ENCODE measurements at places on chromosomes 3 and 15.

GRCh38 chr3:69368129-69368741, 17.7 kb downstream of the FRMD4B start:
- peak; percentile 47 for DNase-seq

DNA sequence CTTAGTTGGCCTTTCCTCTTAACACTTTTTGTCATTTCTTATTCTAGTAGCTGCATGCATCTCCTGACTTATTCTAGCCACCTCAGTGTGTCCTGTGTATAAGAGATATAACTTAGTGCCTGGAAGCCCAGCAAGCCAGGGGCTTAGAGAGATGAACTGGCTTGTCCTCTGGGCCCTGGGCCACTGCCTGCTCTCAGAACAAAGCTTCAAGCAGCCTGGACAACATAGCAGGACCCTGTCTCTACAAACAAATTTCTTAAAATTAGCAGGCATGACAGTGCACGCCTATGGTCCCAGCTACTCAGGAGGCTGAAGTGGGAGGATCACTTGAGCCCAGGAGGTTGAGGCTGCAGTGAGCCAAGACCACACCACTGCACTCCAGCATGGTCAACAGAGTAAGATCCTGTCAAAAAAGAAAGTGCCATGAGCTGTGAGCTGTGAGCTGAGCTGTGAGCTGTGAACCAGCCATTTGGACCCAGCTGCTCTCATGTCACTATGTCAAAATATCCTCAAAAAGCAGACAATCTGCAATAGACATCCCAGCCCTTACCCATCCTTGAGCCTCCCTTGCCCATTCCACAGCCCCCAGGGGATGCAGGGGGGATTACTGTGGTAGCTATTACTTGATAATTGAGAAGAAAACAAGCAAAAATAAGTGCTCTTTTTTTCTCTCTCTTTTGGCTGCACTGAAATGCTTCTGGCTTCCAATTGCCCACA, 174.5 kb downstream of the OPA1 start:
- no peak for DNase-seq

GRCh38 chr15:38208779-38209178, 43.9 kb upstream of the SPRED1 start:
- DNase-seq: no peak

- DNase-seq: peak; percentile 34
Measured at GRCh38 chr15:40238532-40239403, at the start of gene PAK6. Gene PAK6 (plus strand): TSS chr15:40239063. CDS start chr15:40264786, 25,723 bp downstream.

- no peak for DNase-seq
Measured at GRCh38 chr3:65961733-65962132, 77.0 kb downstream of the MAGI1 start.

DNA sequence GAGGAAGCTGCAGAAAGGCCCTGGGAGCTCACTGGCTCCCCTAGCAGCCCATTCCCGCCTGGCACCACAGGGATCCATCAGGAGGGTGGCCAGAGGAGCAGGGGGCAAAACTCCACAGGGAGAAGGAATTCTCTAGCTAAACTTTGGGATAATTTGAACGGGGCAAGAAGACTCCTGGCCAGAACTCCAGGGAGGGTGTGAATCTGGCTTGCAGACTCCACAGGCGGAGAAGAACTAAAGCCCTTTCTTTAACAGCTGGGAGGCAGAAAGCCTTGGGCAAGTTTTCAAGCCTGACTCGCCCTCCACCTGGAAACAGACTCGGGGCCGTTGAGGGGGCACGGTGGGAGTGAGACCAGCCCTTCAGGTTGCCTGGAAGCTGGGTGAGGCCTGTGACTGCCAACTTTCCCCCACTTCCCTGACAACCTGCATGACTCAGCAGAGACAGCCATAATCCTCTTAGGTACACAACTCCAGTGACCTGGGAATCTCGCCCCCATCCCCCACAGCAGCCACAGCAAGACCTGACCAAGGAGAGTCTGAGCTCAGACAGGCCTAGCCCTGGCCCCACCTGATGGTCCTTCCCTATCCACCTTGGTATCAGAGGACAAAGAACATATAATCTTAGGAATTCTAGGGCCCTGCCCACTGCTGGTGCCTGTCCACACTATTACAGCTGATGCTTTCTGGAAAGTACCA, 28.6 kb downstream of the SLC27A2 start:
- no peak for DNase-seq

- DNase-seq: no peak
Measured at GRCh38 chr3:55516392-55517030, 29.4 kb upstream of the WNT5A start.
